Hematopoietic multipotent progenitor cell treated with erythropoietin and hydrocortisone succinate and interleukin-3 and kit ligand, for 17 days (in vitro differentiated cells): ENCODE measurements at places on chromosomes 2 and 18.

DNA sequence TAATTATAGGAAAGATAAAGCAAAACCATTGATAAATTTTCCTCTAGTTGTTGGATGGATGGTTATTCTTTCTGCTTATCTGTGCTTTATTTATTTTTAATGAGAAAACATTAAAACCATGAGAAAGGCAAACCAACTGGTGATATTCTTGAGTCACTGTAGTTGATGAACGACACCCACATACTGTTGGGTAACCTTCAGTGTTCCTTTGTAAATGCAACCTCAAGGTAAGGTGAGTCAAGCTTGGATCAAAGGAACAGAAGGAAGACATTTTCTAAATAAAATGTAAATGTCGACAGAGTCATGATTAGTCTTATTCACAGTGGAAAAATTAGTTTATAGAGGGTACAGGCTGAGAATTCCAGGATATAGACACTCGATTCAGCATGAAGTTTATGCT is 12.7 kb downstream of the ABCB11 start:
- DNase-seq: no peak

- no peak for DNase-seq
Observed at GRCh38 chr2:66477135-66477842, 42.4 kb downstream of the MEIS1 start.

- DNase-seq: no peak
Observed at GRCh38 chr2:24597181-24597870, 106.3 kb downstream of the NCOA1 start.

- DNase-seq: no peak
Observed at GRCh38 chr2:200625282-200625681, 39.5 kb downstream of the AOX1 start.
